ENCODE measurements at places on chromosomes 1 and 21. TPM values are rescaled to one million over a fixed set of nuclear protein-coding genes. Genes with fewer than 3 reads are reported as not detected.

GRCh38 chr1:78126506-78126905 is 80.7 kb downstream of the GIPC2 start:
- no peak for DNase-seq

Gene LHX8
- total RNA-seq = not detected

GRCh38 chr1:229619614-229620013 is 6.3 kb downstream of the TAF5L start:
- DNase-seq = no peak

Gene FAM163A
- total RNA-seq = not detected

Gene SPRR5
- not detected for total RNA-seq

DNA sequence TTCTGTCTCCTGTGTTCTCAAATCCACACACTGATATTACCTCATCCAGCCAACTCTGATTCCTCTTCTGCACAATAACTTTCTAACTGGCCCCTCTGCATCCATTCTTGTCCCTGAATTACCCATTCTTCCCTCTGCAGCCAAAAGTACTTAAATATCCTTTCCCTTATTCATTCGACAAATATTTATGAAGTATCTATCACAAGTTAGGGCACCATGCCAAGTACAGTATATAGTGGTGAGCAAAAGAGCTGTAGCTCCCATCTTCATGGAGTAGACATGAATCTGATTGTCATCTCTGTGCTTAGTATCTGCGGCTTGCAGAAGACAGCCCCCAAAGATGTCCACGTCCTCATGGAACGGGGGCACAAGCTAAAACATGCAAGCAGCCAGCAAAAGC is 316.8 kb downstream of the SETD4 start:
- peak; percentile 22 for DNase-seq

Gene FAM3B
- not detected for total RNA-seq

DNA sequence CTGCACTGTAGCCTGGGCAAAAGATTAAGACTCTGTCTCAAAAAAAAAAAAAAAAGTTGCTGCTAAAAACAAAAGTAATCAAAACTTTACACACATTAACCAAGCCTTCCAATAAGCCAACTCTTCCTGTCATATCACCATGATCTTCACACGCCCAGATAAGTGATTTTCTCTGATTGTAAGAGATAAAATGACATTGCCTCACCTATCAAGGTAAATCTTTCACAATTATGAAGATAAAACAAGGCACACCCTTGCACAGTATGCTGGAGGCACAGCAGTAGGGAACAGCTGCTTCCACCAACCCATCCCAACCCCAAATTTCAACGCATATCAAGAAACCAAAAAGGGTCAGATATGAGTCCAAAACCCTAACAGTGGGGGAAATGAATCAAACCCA is 8.8 kb upstream of the TIAM1 start:
- no peak for DNase-seq

- no peak for DNase-seq
These were observed 6.4 kb upstream of the PROK1 start for GRCh38 chr1:110444561-110444960.

Gene COP1
- total RNA-seq = 30.5 TPM

GRCh38 chr1:205656236-205656635 is 24.1 kb downstream of the SLC45A3 start:
- no peak for DNase-seq

GRCh38 chr1:211339631-211340041 is 13.0 kb downstream of the TRAF5 start:
- no peak for DNase-seq

DNA sequence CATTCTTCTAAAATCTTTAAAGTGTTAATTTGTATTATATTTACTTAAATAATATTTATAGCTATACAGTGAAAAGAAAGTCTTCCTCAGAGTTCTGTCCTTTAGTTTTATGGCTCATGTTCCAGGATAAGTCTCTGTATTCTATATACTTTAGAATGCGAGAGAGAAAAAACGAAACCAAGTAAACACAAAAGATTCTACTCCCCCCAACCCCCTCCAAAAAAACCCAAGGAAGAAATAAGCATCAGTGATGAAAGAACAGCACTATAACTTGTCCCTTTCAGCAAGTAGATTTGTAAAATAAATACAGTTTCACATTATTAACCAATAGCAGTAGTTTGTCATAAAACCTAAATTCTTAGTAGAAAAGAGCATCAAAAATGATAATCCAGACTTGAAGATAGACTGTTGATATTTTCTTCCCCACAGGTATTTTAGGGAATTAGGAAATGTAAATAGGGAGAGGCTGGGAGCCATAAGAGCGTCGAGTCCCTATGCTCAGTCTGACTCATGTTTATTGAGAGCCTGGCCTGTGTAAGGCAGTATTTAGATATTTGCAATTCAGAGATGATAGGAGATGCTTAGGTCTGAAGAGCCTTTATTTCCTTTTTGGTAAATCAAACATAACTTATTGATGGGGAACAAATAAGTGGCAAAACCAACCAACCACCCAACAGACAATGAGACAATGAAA is 35.5 kb downstream of the CDC14A start:
- DNase-seq = no peak

DNA sequence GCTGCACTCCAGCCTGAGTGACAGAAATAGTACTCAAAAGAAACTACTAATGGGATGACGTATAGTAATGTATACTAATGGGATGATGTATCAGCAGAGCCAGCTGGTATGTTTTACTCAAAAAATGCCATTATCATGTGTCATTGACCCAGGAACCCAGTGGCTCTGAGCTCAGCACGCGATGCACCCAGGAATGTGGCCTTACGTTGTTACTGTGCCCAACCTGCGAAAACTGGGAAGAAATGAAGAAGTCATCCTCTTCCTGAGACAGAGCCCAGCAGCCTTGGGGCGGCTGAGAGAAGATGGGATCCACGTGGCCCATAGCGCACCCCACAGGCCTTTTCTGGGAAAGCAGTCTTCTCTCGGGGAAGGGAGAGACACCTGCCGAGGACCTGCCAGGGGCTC is 8.8 kb downstream of the UBE2J2 start:
- DNase-seq = peak; percentile 100

Measured in HFFc6 (cell line).